Lung microvascular endothelial cell (primary cell): ENCODE measurements at places on chromosomes 2 and 18. TPM values are rescaled to one million over a fixed set of nuclear protein-coding genes. Genes with fewer than 3 reads are reported as not detected.

Gene REG3A
- not detected in 2 replicates for total RNA-seq

Gene NT5DC4
- total RNA-seq: not detected in 2 replicates

Gene ITGA4
- total RNA-seq: 0.20 and 1.5 TPM in 2 replicates

Gene POMC
- total RNA-seq: 0.22 and 0.99 TPM in 2 replicates

Gene UGT1A7
- total RNA-seq: not detected in 2 replicates

Gene UGT1A8
- total RNA-seq: not detected in 2 replicates

Gene LYPD6
- total RNA-seq: 3.7 and 7.5 TPM in 2 replicates

Gene INHA
- not detected in 2 replicates for total RNA-seq

Gene C2orf66
- total RNA-seq: not detected in 2 replicates

Gene CROCC2
- not detected in 2 replicates for total RNA-seq

Gene TLX2
- total RNA-seq: not detected in 2 replicates

Gene LOXHD1
- total RNA-seq: not detected in 2 replicates

Gene RBM43
- 0.60 and 1.5 TPM in 2 replicates for total RNA-seq

Gene AQP12A
- not detected in 2 replicates for total RNA-seq

Gene KYNU
- total RNA-seq: 0.22 TPM in 1 of 2 replicates, not detected in the other

Gene PCARE
- total RNA-seq: not detected in 2 replicates

DNA sequence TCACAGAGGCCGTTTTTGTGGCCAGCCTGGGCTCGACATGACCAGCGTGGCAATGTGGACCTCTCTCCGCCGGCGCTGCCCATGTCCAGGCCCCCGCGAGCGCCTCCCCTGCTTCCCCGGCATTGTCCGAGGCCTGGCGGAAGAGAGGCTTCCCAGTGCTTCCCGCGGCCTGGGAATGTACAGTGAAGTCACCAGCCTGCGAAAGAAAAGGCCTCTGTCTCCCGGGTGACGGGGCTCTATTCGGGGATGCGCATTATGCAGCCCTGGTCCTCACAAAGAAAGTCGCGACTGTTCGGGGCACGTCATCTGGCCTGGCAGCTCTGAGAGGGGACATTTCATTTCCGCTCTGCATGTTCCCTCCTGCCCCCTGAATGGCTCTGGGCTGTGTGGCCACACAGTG, 109.2 kb upstream of the AGAP1 start:
- no peak for DNase-seq

- DNase-seq: no peak
These were observed 502.3 kb downstream of the PID1 start for GRCh38 chr2:228768818-228769217.

DNA sequence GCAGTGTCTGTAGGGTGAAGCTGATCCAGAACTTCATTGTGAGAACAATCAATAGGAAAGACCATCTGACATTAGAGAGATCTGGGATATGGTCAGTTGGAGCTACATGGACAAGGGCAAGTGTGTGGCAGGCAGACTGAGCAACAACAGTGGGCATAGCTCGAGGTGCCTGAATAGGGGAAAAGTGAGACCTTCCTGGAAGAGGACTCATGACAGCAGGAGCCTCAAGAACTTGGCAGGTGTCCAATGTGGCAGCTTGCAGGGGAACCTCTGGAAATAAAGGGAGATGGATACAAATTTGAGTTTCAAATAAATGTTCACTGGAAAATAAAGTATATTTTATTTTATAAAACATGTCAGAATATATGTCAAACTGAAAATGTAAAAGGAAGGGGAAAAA, 117.9 kb downstream of the TANC1 start:
- no peak for DNase-seq

GRCh38 chr2:64226611-64227010, 82.4 kb upstream of the PELI1 start:
- no peak for DNase-seq

DNA sequence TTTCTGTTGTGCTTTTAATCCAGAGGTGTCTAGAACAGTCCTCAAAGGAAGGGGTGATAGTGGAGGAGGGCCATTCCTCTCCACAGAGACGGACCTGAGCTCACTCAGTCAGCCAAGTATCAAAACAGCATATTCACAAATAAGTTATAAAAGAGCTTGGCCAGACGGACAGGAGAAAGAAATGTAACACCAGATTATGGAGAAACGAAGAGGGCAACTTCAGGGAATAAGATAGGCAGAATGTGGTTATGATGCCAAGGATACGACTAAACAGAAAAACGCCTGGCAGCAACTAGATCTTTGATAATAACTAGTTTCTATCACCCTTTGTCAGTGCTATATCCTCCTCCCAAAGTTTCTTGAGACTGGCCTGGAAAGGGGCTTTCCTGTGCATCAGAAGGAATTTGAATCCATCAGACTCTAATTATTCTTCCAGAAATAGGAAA, 42.5 kb downstream of the MAP4K3 start:
- no peak for DNase-seq

GRCh38 chr2:216645636-216645950, 12.4 kb downstream of the IGFBP2 start:
- DNase-seq: no peak

DNA sequence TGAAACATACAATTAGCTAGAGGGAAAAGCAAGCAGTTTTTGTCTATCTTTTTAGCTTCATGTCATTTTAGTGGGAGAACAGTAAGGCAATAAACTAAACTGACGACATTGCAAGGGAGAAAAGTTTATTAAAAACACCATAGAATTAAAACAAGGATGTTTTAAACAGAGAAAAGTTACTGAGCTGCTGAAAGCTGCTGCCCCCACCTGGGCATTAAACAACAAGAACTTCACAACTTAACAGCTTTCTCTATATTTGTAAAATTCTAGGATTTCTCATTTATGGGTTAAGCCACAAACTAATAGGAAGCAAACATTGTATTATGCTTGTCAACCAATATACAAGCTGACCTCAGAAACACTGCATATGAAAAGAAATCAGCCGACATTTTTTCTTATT, 289.2 kb downstream of the ERBB4 start:
- DNase-seq: peak; percentile 37

DNA sequence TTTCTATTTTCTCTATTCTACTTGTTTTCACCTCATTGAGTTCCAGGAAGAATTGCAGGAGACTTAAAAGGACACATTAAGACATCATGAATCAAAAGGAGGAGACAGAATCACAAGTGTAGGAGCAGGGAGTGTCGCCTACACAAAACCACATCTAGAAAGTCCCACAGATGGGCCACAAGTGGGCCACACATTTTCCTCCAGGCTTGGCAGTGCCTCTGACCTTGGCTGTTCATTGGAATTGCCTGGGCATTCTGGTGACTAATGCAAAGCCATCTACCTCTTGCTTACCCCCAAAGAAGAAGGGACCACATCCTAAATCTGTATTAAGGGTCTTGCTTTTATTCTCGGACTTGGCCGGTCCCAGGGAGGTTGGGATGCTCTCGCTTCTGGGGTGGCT, 103.6 kb downstream of the KLHL29 start:
- no peak for DNase-seq

DNA sequence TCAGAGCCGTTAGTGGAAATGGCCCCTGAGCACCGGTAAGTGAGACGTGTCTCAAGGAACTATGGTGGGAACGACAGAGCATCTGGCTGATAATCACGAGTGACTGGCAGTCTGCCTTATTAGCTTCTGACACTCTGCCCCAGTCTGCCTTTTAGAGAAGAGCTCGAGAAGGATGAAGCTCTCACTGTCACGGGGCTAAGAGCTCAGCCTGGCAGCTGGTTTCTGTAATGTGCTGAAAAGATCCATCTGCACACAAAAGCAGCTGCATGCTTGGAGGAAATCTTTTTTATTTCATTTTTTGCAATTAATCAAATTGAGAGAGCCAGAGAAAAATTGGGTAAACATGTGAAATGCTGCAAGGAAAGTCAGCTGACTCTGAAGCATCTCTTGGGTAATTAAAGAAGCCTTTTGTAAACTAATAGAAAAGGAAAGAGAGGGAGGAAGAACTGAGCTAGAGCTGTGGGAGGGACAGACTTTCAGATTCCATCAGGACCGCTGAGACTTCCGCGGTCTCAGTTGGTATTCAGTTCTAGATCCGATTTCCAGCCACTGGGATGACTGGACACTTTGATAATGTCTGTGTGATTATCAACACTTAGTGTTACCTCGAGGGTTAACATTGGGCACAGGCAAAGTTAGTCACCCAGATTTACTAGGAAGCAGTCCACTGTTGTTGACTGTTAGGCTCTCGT, 24.4 kb downstream of the MBP start:
- peak; percentile 76 for DNase-seq

DNA sequence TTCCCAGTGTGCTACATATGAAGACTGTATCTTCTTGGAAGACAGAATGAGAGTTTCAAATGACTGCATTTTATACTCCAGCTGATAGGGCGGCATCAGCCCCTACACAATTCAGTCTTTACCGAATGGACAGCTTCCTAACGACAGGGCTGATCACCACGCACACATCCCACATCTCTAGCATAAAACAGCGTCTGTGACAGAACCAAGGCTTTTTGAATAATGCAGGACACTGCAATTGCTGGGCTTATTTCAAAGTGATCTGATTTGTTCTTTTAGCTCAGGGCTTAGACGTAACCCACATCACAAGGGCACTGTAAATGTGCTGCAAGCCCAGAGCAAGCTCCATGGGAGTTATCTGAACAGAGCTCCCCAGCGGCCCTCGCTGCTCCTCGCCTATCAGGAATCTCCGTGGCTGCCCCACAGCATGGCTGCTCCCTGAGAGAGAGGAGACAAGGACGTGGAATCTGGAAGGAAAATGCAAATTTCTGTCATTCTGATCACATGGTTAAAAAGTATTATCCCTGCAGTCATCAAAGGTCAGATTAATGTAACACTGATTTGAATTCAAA, 158.5 kb upstream of the ALKAL2 start:
- no peak for DNase-seq

GRCh38 chr18:55508651-55509050, 79.3 kb downstream of the TCF4 start:
- no peak for DNase-seq

- peak; percentile 22 for DNase-seq
These were observed 166.9 kb upstream of the KLF7 start for GRCh38 chr2:207332480-207333212.

DNA sequence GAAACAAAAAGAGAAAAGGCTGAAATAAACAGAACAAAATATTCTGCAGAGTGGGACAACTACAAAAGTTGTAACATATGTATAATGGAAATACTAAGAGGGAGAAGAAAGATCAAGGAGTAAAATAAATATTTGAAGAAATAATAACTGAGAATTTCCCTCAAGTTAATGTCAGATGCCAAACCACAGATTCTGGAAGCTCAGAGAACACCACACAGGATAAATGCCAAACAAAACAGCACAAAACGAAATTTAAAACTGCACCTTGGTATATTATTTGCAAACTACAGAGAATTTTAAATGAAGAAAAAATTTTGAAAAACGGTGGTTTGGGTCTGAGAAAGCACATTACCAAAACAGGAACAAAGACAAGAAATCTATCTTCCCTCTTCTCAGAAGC, 1588.9 kb upstream of the TMEFF2 start:
- no peak for DNase-seq

- DNase-seq: no peak
These were observed 67.5 kb upstream of the DTNB start for GRCh38 chr2:25740810-25741381.

GRCh38 chr2:158094487-158095092, 7.1 kb upstream of the UPP2 start:
- DNase-seq: no peak

- no peak for DNase-seq
These were observed 162.5 kb downstream of the RAD51AP2 start for GRCh38 chr2:17355608-17356329.

DNA sequence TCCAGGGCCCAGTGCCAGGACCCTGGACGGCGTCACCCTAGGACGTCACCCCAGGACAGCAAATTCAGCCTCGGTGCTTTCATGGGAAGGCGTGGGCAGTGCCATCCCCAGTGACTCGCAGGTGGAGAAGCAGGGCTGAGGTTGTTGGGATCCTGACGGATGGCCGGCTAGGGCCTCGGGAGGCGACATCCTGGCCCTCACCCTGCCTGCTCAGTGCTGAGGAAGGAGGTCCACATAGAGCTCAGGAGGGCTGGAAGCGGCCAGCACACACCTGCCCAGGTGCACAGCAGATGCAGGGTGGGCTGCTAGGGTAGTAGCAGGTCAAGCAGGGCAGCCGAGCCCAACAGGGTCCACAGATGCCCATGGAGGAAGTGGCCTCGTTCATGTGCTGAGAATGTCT, 482.0 kb upstream of the SALL3 start:
- DNase-seq: no peak

DNA sequence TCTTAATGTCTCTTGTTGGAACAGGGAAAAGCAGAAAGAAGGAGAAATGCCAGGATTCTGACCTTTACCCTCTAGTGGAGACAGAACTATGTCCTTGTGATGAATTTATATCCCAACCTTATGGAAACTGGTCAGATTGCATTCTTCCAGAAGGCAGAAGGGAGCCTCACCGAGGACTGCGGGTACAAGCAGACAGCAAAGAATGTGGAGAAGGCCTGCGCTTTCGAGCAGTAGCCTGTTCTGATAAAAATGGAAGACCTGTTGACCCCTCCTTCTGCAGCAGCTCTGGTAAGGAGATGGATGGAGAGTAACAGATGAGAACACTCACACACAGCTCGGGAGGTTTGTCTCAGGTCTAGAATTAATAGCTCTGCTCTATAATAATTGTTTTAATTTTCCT, 552.7 kb upstream of the HNMT start:
- DNase-seq: no peak

DNA sequence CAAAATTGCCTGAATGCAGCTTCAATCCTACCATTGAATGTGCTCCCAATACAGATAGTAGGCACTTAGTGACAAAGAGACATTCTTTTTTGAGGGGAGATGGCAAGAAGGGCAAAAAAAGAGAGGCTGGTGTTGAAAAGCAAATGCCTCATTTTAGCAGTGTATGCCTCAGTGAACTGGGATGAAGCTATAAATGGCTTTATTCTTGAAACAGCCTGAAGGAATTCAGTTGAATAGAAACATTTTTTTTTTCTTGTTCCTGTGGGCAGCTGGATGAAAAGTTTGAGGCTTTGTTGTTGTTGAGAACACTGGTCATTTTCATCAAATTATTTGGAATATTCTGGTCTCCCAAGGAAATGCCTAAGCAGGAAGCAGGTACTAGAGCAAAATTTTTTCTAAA, 228.9 kb downstream of the RNF144A start:
- no peak for DNase-seq

- DNase-seq: no peak
These were observed 683.0 kb downstream of the DSC3 start for GRCh38 chr18:30359521-30359920.
